ENCODE measurements at places on chromosomes 12 and 14.

DNA sequence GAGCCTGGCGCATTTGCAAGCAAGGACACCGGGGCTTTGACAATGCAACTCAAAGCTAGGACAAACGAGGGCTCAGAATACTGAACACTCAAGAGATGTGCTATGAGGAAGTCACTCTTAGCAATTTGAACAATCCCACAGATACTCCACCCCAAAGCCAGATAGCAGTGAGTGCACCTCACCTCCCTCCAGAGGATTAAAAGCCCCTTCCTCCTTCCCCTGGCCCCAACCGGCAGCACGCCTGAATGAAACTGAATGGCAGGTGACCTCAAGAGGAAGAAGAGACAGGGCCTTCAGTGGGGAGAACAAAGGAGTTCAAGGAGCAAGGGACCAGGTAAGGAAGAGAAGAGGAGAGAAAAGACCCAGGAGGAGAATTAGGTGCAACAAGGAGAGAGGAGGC lies 1.9 kb upstream of the KRT78 start:
- no peak for DNase-seq

- DNase-seq = peak; percentile 37
Measured at GRCh38 chr12:121575952-121576625, 4.7 kb downstream of the KDM2B start.

GRCh38 chr12:49057888-49058287 lies 2.7 kb downstream of the KMT2D start:
- DNase-seq = peak; percentile 34

GRCh38 chr14:68234101-68234905 lies 414.7 kb downstream of the RAD51B start:
- DNase-seq = no peak

- no peak for DNase-seq
Measured at GRCh38 chr12:127565241-127565640, 701.7 kb upstream of the TMEM132C start.

- DNase-seq = peak; percentile 25
Measured at GRCh38 chr12:63103494-63104131, 47.4 kb downstream of the AVPR1A start.

DNA sequence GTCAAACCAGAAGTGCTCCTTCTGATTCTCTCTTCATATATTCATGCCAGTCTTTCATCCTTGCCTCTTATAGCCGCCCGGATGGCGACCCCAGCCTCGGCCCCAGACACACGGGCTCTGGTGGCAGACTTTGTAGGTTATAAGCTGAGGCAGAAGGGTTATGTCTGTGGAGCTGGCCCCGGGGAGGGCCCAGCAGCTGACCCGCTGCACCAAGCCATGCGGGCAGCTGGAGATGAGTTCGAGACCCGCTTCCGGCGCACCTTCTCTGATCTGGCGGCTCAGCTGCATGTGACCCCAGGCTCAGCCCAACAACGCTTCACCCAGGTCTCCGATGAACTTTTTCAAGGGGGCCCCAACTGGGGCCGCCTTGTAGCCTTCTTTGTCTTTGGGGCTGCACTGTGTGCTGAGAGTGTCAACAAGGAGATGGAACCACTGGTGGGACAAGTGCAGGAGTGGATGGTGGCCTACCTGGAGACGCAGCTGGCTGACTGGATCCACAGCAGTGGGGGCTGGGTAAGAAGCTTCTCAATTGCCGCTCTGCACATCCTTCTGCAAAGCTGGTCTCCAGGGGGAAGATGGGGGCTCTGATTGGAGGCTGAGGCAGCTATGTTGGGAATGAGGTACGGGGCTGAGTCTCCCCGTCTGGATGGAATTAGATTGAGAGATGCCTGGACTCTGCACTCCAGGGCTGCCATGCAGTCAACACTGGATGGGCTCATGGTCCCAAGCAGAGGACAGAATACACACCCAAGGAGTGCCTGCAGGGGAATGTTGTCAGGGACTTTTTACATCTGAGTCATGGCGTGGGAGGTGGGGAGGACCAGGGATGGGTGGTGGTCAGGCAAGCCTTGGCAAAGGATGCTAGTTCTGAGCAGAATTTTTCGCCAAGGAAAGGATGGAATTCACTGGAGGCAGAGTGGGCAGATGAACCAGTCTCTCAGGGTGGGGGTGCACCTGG lies 1.3 kb downstream of the BCL2L2 start:
- no peak for DNase-seq

GRCh38 chr14:64625386-64626232 lies 75.8 kb downstream of the PPP1R36 start:
- DNase-seq = no peak

DNA sequence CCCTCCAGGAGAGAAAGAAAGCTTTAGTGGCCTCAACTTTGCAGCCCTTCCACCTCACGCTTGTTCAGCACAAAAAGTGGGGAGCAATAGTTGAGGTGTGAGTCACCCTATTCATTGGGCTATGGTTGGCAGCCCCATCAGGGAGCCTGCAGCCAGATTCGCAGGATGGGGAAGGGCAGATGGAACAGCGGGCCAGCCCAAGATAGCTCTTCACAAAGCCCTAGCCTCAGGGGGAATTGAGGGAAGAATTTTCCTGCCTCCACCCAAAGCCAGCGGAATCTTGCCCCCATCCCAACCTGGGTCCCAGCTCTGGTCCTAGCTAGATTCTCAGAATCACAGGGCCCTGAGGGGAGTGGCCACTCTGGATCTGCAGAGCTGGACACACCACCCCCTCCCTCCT lies 3.6 kb upstream of the KRT5 start:
- no peak for DNase-seq

GRCh38 chr14:79530555-79530954 lies 680.7 kb downstream of the DIO2 start:
- DNase-seq = no peak

DNA sequence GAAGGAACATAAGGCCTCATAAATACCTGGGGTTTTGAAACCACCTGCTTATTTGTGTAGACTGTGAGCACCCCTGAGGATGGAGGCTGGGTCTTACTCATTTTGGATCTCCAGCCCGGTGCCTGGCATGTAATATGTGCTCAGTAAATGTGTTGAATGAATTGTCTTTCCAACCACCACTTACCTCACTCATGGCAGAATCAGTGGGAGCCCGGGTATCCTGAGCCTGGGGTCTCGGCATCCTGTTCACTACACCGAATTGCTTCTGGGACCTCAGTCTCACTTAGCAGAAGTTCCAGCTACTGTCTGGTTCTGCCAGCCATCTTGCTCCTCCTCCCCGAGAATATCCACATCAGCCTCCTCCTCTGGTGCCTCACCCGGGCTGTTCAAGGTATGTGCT lies 43.0 kb upstream of the CCND2 start:
- DNase-seq = no peak

GRCh38 chr12:25308756-25309155 lies 58.0 kb upstream of the KRAS start:
- peak; percentile 18 for DNase-seq

GRCh38 chr14:76307786-76308780 lies 67.9 kb upstream of the ESRRB start:
- DNase-seq = no peak

- no peak for DNase-seq
Measured at GRCh38 chr14:91223028-91223783, 21.3 kb downstream of the GPR68 start.

DNA sequence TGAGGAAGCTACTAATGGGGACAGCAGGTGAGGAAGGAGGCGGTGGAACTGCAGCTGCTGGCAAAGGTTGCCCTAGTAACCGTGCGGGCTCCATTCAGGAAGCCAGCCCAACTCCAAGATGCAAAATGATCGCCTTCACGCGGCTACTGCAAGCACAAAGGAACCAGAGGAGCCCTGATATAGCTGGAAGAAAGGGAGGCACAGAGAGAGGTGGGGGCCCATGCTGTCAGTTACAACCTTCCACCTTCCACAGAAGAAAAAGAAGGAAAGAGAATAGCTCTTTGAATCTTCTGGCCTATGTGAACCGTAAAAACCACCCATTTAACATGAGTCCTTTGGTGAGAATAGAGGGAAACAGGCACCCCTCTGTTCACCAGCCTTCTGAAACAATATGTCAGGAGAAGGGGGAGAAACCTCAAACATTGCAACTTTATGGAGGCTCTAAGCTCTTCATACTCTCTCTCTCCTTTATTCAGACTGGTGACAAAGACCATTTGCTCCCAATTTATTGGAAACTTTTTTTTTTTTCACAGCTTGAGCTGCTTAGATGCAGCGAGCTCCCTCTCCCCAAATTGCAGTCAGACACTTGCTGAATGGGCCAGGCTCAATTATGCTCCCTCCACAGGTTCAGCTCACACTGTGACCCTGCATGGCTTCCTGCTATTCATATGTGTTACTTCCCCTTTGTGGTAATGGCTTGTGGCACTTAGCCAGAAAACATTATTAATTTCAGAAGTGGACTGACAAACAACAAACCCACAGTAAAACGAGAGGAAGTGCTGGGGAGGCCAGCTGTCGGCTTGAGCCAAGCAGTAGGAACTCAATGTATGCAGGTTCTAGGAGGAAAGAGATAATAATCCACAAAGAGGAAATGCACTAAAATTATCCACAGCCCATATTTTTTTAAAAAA lies 6.2 kb downstream of the DUSP6 start:
- peak; percentile 89 for DNase-seq

DNA sequence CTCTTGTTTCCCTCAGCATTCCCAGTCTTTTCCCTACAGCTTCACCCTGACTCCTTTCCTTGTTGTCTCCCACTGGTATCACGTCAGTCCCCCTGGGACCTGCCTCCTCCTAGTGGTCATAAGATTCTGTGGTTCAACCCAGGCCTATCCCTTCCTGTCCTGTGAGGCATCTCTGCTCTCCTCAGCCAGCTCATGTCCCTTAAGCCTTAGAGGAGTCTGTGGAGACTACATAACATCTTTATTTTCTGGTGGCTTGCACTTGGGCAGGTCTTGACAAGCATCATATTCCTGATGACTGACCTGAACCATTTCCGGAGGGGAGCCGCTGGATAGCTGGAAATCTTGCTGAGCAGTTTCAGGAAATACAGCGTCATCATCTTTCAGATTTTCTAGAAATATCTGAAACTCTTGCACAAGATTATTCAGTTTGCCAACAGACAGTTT lies 688 bp downstream of the C12orf71 start:
- peak; percentile 18 for DNase-seq

GRCh38 chr12:108029051-108029835 lies 99.8 kb upstream of the WSCD2 start:
- no peak for DNase-seq

- peak; percentile 68 for DNase-seq
Measured at GRCh38 chr12:152440-152839, 61.5 kb downstream of the SLC6A12 start.
